ENCODE measurements at places on chromosomes 3 and 15.

GRCh38 chr3:192843723-192844485, 73.8 kb downstream of the MB21D2 start:
- no peak for DNase-seq

- DNase-seq = no peak
Measured at GRCh38 chr15:61857169-61857829, 202.9 kb downstream of the VPS13C start.

- no peak for DNase-seq
Measured at GRCh38 chr3:189071446-189071845, 100.3 kb upstream of the TPRG1 start.

- no peak for DNase-seq
Measured at GRCh38 chr3:161070980-161071663, 34.0 kb downstream of the B3GALNT1 start.

DNA sequence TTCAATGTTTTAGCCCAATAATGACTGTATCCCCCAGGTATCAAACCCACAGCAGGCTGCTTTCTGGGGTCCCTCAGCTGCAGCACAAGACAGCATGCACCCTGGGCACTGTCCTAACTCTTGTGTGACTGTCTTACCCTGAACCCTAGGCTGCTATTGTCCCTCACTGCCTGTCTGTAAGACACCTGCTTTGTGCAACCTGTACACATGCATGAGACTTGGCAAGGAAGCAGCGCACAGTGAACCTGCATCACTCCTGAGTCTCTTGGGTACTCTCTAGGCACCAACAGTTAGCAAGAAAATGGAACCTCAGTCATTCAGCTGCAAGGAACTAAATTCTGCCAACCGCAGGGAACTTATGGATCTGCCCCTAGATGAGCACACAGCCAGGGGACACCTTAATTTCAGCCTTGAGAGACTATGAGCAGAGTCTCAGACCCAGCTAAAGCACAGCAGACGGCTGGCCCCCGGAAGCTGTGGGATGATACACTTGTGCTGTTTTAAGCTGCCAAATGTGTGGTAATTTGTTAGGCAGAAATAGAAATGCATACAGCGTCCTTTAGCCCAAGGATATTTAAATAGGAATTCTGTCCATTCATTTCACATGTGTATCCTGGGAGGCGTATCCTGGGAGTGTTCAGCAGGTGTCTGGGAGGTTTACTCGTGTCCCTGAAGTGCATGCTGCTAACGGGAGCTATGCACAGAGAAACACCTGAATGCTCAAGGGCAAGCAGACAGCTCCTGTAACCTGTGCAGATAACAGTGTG, 223.8 kb downstream of the KLF13 start:
- DNase-seq = no peak

DNA sequence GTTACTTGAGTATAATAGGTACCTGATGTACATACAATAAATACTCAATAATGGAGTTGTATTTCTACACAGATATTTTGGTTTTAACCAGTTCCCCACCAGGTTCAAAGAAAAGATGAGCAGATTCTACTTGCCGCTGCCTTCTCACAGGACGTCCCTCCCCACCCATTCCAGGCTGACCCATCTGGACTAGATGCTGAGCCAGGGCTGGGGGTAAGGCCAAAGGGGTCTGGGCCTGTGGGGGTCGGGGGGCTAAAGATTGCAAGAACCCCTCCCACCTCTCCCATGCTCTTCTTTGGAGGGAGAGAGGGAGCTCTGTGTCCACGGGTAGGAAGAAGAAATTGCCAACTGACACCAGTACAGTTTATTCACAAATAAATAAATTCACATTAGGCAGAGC, 1.5 kb downstream of the MESP1 start:
- no peak for DNase-seq

DNA sequence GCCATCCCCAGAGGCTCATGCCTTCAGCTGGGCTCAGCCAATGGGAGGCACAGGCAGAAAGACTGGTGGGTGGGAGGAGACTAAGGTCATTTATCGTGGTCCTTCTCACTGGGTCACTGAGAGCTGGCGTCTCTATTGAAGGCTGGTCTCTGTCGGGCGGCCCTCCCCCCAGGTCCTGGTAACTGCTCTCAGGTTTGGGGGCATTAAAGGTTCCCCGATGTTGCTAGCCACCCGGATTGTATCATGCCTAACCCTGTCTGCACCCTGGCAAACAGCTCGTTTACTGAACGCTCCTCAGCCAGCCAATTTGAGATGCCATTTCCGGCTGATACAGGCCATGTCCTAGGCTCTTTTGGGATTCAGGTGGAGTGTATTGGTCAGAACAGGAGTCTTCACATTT, 10.5 kb downstream of the SELENOS start:
- DNase-seq = no peak

GRCh38 chr3:71425491-71426071, 157.9 kb downstream of the FOXP1 start:
- no peak for DNase-seq

- no peak for DNase-seq
Measured at GRCh38 chr15:39360452-39360851, 220.4 kb upstream of the THBS1 start.

GRCh38 chr15:25242957-25243799, 195.6 kb downstream of the UBE3A start:
- no peak for DNase-seq

DNA sequence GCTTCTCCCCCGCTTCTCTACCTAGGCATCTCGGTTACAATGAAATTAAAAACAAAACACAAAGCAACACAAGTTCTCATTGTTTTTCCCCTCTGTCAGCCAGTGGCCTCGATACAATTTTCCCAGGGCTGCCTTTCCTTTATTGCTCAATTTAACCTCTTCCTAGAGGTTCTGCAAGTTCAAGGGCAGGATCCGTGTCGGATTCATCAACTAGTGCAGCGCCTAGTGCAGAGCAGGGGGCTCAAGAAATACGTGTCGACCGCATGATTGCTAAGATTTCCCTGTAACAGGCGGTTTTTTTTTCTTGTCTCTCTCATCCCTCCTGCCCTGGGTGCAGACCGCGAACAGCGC, 1.4 kb upstream of the BHLHE40 start:
- no peak for DNase-seq

DNA sequence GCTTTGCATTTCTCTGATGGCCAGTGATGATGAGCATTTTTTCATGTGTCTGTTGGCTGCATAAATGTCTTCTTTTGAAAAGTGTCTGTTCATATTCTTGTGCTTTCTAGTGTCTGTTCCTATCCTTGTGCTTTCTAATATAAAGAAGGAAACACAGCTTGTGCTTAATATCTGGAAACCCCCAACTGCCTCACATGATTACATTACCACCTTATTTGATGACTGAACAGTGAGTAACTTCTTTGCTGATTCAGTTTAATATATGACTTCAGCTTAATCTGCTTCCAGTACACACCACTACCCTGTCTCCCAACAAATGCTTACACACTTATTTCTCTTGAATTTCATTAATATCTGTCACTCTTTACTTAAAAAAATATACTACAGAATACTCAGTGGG, 835.1 kb downstream of the EDEM1 start:
- no peak for DNase-seq

GRCh38 chr3:50587373-50587772, 18.1 kb downstream of the HEMK1 start:
- DNase-seq = no peak

GRCh38 chr3:66377800-66378199, 123.0 kb downstream of the LRIG1 start:
- no peak for DNase-seq

DNA sequence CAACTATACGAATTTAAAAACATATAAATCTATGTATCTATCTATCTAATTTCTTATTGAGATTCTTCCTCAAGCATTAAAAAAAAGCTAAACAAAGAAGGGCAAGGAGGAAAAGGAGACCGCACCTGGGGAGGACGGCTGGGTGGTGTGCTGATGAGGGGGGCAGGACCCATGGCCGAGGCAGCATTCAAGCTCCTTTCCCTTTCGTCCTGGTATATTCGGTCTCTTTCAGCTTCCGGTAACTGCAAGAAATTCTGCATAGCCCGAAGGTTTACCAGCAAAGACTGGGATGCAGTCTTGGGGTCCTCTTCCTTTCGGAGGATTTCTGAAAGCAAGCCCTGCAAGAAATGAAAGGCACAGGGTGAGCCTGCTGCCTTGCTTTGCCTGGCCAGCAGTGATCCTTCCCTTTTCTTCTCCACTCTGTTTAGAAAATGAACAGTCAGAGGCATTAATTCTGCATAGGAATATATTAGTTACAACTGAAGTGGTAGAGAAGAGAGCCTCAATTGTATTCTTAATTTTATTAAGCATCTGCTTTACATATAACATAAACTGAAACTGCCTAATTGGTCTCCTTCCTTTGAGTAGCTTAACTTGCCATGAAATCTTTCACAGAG, 38.8 kb downstream of the SATB1 start:
- no peak for DNase-seq

- DNase-seq = no peak
Measured at GRCh38 chr3:185311991-185312390, 50.9 kb upstream of the MAP3K13 start.

DNA sequence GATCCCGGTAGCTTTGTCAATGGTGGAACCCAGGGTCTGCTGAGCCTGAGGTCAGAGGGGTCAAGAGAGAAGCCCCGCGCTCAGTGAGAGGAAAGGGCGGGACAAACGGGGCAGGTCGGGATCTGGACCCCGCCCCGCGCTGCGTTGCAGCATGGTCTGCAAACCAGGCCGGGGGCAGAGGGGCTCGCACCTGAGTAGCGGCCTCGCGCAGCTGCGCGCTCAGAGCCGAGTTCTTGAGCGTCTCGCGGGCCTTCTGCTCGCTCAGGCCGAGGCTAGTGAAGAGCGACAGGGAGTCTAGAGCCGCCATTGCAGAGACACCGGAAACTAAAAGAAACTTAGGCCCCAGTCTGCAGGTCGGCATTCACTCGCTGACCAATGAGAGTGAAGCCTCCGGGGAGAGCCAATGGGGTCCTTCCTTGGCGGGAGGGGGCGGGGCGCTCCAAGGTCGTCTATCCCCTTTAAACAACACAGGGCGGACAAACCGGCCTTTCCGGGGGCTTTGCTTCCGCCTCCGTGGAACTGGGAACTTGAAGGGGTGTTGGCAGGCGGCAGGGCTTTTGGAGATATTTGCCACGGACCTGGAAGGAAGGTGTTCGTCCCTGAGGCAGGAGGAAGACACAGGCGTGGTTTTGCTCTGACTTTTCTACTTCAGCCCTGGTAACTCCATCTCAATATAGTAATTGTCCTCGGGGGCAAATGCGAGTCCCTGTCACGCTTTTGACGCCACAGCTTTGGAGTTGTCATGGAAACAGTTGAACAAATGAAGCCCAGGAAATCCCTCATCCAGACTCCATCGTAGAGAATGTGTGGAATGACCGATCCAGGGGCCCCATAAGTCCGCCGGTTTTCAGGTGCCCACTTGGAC, at the start of gene QARS1:
TSS of gene QARS1 (minus strand) at position 331 of the 865 bp plus-strand sequence. CDS start at position 307, 24 bp downstream.
- peak; percentile 33 for DNase-seq

GRCh38 chr3:78668302-78668701, 1099.5 kb downstream of the ROBO1 start:
- DNase-seq = no peak

DNA sequence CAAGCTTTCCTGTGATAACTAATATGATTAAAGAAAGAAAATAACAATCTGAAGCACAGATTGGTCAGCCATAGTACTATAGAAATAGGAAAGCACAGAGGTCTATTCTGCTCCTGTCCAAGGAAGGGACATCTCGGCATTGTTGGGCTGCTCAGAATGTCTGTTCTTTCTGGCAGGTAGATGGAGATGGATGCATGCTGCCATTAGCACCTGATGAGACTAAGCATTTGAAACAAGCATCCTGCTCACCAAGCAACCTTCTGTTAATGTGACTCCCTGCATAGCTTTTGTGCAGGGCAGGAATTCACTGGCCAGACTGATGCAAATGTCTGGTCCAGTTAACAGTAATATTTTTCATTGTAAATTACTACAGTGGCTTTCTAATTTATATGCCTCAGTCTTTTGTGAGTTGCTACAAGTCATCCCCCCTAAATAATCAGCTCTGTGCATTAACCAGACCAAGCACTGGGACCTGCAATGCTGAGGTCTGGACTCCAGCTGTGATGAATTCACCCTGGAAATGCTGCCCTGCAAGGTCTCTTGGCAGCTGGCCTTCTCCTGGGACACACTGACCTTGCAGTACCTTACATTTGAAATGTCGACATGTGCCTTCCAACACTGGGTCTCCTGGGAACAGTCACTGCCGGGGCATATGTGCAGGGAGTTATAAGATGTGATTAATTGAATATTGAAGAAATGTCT, 1123.7 kb downstream of the IGSF11 start:
- DNase-seq = no peak

DNA sequence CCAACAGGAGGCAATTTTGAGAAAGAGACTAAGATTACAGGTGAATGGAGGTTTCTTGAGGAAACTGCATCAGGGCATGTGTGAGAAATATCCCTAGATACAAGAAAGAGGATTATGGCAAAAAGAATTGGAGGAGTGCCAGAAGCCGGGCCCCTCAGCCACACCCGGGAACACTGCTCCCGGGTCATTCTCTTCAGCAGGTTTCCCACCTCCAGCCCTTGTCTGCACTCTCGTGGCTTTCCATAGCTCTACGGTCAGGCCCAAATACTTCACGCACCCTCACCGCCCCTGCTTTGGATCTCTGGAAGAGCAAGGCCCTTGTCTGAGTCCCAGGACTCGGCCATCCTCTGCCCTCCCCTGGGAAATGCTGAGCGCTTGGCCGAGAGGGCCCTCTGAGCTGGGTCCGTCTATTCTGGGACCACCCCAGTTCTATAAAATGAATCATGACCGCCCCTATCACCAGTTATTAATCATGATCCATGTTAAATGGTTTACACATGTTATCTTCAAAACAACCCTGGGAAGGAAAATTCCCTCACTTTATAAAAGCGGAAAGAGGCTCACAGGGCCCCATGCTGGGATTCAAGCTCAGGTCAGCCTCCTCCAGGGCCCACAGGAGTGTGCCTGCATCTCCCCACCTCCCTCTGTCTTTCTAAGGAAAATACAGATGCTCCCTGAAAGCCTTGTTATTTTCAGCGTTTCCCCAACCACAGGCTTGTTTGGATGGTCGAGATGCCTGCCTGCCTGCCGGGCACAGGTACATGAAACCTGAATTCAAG, 38.8 kb upstream of the SPTBN5 start:
- no peak for DNase-seq

DNA sequence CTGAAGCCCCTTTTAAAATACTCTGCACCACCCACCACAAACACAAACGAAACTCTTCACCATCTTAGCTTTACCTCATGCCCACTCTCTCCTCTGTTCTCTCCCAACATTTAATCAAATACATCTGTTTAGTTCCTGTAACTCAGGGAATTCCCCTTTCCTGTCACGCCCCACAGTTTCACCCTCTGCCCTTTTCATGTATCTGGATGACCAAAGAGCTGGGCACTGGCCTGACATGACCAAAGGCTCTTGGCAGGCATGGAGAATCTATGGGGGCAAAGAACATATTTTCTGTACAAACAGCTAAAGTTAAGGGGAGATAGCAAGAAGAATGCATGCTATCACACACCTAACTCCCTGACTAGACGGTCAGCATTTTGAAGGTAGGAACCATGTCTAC, 270.0 kb downstream of the TBL1XR1 start:
- DNase-seq = no peak

DNA sequence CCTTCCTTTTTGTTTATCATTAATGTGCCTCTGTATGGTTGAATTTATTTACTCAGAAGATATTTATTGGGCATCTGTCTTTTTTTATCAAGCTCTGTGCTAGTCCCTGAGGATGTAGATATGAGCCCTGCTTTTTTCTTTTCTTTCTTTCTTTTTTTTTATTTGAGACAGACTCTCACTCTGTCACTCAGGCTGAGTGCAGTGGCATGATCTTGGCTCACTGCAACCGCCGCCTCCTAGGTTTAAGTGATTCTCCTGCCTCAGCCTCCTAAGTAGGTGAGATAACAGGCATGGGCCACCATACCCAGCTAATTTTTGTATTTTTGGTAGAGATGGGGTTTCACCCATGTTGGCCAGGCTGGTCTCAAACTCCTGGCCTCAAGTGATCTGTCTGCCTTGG, 58.5 kb downstream of the MBNL1 start:
- DNase-seq = no peak
